H7 (cell line): ENCODE measurements at places on chromosomes 2 and 18. TPM values are rescaled to one million over a fixed set of nuclear protein-coding genes. Genes with fewer than 3 reads are reported as not detected.

Gene COLEC11
- 0.07 TPM in 1 of 2 replicates, not detected in the other for total RNA-seq

Gene CCDC74A
- 12.5 and 20.7 TPM in 2 replicates for total RNA-seq

DNA sequence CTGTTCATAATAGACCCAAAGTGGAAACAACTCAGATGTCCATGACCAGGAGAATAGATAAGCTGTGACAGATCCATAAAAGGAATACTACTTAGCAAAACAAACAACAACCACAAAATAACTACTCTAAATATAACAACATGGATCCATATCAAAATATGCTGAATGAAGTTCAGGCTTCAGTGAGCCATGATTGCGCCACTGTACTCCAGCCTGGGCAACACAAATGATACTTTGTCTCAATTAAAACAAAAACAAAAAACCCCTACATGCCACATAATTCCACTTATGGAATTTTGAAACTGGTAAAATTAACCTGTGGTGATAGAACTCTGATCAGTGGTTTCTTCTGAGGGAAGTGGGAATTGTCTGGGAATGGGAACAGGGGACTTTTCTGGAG lies 11.2 kb upstream of the MYO3B start:
- DNase-seq = no peak

Gene EPB41L3
- total RNA-seq = 44.2 and 50.2 TPM in 2 replicates

DNA sequence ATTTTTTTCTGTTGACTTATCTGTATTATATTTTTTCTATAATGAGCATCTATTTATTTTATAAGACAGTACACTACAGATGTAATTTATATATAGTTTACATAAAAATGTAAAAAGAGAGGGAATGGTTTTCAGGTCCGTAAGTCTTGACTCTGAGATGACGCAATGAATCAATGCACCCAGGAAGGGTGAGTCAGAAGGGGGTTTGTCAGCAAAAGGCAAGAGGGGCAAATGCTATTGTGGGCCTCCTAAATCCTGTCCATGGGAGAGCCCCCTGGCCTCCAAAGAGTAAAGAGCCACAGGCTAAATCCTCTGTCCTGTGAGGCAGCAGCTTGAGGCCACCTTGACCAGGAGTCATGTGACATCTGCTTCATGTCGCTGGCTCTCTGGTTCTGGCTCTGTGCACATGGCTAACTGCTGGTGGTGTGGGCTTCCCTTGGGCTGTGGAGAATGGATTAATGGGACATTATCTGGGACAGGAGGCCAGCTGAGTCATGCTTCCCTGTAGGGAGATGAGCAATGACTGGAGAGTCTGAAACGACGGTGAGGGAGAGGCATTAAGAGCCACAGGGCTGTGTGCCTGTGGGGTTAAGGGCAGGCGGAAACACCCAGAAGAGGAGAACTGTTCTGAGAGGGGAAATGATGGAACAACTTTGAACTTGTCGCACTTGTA lies 22.8 kb upstream of the ASB18 start:
- DNase-seq = no peak

Gene NT5C1B
- total RNA-seq = not detected in 2 replicates

GRCh38 chr2:101830555-101830954 lies 133.0 kb downstream of the MAP4K4 start:
- DNase-seq = no peak

GRCh38 chr2:148130581-148130980 lies 109.7 kb downstream of the MBD5 start:
- DNase-seq = no peak

- no peak for DNase-seq
Measured at GRCh38 chr2:58800881-58801280, 559.8 kb upstream of the FANCL start.

DNA sequence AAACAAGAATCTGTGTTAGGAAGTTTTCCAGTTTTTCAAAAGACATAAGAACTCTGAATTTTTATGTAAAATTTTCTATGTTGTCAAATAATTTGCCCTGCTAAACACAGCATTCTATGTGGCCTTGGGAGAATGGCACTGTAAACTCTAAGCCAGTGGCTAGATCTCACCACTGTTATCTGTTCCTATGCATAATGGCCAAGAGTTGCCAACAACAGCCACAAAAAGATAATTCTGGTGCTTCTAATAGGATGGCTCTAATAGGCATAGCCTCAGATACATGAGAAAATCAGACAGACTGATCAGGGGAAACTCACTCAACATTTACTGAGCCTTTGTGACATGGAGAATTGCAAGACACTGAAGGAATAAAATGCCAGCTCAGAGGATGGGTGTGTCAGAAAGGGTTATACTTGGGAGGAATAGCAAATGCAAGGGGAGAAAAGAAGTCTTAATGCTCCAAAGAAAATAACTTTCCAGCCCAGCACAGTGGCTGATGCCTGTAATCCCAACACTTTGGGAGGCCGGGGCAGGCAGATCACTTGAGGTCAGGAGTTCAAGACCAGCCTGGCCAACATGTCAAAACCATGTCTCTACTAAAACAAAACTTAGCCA lies 63.7 kb downstream of the COBLL1 start:
- DNase-seq = no peak

DNA sequence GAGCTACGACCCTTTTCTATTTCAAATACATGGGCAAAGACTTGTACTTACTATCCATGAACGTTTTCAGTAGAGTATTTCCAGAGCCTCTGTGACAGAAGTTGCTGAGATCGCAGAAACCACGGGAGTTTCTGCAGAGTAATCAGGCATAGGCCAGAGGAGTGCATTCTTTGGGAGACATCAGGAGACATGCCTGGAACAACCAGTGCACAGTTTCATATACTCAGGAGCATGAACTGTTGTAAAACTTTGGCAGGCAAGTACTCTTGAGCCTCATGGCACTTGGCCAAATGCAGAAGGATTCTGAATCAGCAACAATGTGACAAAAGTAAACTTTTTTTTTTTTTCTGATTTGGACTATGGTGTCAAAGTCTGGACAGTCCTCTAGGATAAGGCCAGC lies 307.1 kb downstream of the GRB14 start:
- DNase-seq = no peak

DNA sequence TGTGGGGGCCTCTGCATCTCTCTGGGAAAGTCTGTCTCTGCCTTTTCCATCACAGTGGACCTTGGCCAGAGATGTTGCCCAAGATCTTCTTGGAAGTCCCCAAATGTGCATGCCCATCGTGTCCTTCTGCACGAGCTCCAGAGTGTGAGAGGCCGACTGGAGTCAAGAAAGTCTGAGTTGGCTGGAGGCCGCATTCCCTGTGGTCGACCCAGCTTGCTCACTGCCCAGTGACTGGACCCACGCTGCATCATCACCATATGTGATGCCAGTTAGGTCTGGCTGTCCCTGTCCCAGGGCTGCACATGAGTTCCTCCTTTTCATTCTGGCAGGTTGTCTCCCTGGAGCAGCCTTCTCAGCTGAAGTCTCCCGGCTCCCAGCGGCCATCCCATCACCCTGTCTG lies 93.8 kb downstream of the ARL4C start:
- DNase-seq = no peak

Gene OR6B2
- not detected in 2 replicates for total RNA-seq

GRCh38 chr2:3222636-3223035 lies 155.0 kb downstream of the EIPR1 start:
- DNase-seq = no peak

- DNase-seq = no peak
Measured at GRCh38 chr18:41858761-41859555, 96.1 kb upstream of the PIK3C3 start.

Gene CCBE1
- total RNA-seq = 1.3 and 1.5 TPM in 2 replicates

DNA sequence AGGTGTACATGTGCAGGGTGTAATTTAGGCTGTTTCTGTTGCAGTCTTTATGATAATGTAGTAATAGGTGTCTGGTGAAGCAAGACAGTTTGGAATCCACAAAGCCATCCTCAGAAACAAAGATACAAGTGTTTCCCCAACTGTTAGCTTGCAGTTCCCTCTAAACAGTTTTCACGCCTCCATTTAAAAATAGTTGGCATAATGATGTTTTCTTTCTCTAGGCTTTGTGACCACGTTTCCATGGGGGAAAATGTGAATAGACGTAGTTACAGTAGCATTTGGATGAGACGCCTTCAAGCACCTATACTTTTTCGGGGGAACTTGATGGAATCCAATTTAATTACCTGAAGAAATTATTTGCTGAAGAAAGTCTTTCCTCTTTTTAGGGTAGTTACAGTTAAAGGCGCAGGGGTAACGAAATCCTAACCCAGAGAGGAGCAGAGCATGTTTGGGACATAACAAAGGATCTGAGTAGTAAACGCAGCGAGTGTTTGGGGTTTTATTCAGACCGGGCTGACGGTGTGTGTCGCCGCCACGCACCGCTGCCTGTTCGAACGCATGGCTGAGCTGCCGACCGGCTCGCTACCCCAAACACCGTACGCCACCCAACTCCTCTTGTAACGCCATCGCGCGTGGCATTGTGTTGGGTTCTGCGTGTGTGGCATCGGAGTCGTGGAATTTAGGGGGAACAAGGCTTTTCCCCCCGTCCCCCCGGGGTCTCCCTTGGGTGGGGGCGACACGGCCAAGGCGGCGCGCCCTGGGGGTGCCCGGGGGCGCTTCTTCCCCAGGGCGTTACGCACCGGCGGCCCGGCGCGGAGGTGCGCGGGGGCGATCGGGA lies 681 bp upstream of the NRP2 start:
- DNase-seq = peak; percentile 65

DNA sequence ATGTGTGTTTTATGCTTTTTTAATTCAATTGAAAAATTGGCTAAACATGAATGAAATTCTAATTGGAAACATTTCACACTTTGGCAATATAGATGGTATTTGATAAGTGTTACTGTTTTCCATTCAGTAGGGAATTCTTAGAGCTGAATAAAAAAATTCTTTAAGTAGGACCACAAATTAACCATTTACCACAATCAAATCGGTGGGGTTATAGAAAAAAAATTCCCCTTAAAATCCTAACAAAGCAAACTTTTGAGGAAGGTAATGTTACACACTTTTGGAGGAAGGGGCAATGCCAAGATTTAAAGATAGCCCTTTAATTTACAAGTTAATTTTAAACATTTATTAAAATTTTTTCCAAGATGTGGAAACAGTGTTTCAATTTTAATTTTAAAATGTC lies 279.0 kb upstream of the FIGN start:
- DNase-seq = no peak

DNA sequence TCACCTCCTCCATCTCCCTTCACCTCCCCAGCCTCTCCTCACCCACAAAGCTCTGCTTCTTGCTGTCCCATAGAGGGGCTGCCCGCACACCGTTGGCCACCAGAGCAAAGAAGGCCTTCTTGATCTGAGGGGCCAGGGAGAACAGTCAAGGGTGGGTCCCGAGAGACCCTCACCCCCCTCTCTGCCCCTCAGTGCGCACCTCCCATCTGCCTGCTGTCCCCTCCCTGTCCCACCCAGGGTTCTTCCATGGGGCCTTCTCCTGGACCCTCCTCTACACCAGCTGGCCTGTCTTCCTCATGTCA lies 3.2 kb downstream of the PRKAG3 start:
- no peak for DNase-seq

GRCh38 chr2:38945911-38946310 lies 56.2 kb downstream of the ARHGEF33 start:
- DNase-seq = no peak

Gene ZBTB7C
- 0.15 and 0.38 TPM in 2 replicates for total RNA-seq

DNA sequence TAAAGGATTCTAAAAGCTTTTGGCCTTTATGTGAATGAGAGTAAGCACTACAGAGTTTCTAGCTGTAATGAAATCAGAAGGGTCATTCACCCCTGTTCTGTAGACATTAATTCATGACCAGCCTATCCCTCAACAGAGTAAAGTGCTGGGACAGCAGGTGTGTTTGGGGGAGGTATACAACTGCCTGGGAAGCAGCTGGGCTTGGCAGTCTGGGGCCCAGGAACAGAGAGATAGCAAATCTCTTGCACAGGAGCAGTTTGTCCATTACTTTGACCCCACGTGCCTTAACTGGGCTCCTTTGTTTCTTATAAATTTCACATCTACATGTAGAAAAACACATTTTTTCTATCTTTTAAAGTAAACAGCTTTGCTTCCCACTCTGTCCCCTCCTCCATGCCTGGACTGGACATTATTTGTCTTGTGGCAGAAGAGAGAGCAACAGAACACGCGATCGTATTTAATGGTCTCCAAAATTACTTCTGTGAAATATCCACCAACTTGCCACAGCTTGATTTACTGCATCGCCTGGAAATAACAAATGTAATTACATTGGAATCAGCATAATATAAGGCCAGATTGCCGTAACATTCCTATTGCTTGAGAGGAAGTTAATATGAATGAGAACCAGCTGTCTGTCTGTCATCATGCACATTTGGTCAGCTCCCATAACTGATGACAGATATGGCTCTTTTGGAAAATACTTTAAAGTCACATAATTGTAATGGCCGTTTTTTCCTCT lies 263.8 kb downstream of the RBM43 start:
- no peak for DNase-seq

Gene CDCA7
- total RNA-seq = 76.6 and 83.8 TPM in 2 replicates

DNA sequence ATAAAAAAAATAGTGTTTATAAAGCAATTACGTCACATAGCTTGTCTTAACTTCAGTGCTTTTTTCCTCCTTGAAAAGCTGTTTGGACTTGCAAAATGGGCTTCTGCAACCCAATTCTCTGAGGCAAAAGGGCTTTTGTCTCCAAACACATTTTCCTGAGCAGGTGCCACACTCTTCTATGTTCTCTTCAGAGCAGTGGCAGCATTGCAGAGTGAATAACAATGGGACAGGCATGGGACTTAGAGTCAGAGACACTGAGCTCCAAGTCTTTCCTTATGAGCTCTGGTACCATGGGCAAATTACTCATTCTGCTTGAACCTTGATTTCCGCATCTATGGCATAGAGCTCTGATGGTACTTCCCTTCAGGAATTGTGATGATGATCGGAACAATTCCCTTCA lies 149.0 kb downstream of the ARL6IP6 start:
- no peak for DNase-seq

- DNase-seq = no peak
Measured at GRCh38 chr2:197079832-197080555, 153.5 kb upstream of the PGAP1 start.

Gene NCKAP1
- 135 and 178 TPM in 2 replicates for total RNA-seq

Gene CXCR1
- not detected in 2 replicates for total RNA-seq

Gene ESCO1
- 27.4 and 45.4 TPM in 2 replicates for total RNA-seq

Gene ASTL
- total RNA-seq = not detected in 2 replicates

- DNase-seq = no peak
Measured at GRCh38 chr2:236593531-236593930, 23.9 kb downstream of the ACKR3 start.

DNA sequence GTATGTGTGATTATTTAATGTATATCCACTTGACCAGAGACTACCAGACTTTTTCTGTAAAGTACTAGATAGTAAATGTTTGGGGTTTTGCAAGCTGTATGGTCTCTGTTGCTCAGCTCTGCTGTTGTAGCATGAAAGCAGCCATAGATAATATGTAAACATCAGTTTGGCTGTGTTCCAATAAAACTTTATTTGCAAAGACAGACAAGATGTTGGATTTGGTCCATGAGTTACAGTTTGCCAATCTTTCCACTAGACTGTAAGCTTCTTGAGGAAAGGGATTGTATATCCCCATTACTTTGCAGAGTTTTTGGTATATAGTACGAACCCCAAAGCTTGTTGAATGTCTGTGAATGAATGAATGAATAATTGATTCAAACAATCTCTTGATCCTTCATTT lies 17.2 kb downstream of the REL start:
- no peak for DNase-seq

Gene DNAJB2
- total RNA-seq = 29.1 and 38.6 TPM in 2 replicates

GRCh38 chr18:44518666-44519065 lies 162.0 kb upstream of the SETBP1 start:
- no peak for DNase-seq

- DNase-seq = no peak
Measured at GRCh38 chr2:79686884-79687283, 174.0 kb downstream of the CTNNA2 start.

GRCh38 chr2:212929116-212929515 lies 222.3 kb downstream of the IKZF2 start:
- no peak for DNase-seq

GRCh38 chr2:101253013-101253702 lies 472 bp downstream of the CNOT11 start:
- DNase-seq = peak; percentile 80

Gene FAM237A
- not detected in 2 replicates for total RNA-seq

- no peak for DNase-seq
Measured at GRCh38 chr18:59810735-59811520, 88.9 kb upstream of the PMAIP1 start.
